ENCODE measurements at places on chromosomes 13 and 19. TPM values are rescaled to one million over a fixed set of nuclear protein-coding genes. Genes with fewer than 3 reads are reported as not detected.

GRCh38 chr13:64793592-64793991, 2436.5 kb downstream of the PCDH9 start:
- DNase-seq = no peak

GRCh38 chr13:65633806-65634205, 1596.3 kb downstream of the PCDH9 start:
- no peak for DNase-seq

Gene TRIM28
- total RNA-seq = 155 TPM

Gene WDR88
- not detected for total RNA-seq

- no peak for DNase-seq
These were observed 324.4 kb downstream of the LMO7 start for GRCh38 chr13:75960538-75960994.

Gene LYL1
- total RNA-seq = 15.3 TPM

All from omental fat pad (tissue), 4 donors.